ENCODE measurements at places on chromosomes 13 and 19.

- no peak for DNase-seq
These were observed 1599.6 kb downstream of the SLITRK5 start for GRCh38 chr13:89270736-89271135.

GRCh38 chr19:5182751-5183150 is 157.9 kb downstream of the PTPRS start:
- DNase-seq, result no peak

DNA sequence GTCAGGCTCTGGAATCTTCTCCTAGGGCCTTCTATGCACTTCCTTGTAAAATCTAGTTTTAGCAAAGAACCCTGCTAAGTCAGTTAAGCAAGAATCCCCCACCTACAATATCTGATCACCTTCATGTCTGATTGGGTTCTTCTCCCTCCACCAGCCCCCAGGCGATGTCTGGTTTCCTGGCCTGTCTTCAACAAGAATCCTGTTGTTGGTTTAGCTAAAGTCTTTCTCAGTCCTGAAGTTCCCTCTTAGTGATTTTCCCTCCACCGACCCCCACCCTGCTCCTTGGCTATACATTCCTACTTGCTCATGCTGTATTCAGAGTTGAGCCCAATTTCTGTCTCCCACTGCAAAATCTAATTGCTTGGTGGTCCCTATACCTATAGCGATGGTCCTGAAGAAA is 35.2 kb upstream of the SLC46A3 start:
- DNase-seq, result no peak

DNA sequence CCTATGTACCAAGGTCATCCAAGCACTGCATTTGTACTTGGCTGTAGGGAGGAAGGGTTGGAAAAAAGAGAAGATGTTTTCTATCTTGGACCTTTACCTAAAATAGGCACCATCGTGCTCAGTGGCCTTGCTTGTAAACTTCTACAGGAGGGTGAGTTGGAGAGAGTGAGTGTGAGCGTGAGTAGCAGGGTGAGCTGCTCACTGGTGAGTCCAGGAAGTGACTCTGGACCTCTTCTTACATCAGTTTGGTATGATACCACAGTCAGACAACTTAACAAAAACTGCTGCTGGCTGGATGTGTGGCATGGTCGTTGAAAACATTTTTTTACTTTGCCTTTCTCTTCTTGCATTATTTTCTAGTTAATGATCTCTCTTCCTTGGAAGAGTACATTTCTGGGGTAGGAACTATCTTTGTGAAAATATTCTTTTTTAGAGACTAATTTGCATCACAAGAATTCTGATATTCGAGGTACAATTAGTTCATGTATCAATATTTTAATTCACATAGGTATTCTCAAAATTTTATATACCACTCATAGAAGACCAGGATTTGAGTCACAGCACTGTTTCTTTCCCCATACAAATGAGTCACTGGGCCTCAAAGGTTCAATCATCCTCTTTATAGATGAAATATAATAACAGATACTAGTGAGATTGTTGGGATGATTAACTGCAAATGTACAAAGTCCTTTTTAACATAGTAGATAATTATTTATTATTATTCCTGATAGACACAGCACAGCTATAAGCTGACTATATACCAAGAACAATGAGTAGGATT is 651 bp downstream of the SERPINE3 start:
- no peak for DNase-seq

DNA sequence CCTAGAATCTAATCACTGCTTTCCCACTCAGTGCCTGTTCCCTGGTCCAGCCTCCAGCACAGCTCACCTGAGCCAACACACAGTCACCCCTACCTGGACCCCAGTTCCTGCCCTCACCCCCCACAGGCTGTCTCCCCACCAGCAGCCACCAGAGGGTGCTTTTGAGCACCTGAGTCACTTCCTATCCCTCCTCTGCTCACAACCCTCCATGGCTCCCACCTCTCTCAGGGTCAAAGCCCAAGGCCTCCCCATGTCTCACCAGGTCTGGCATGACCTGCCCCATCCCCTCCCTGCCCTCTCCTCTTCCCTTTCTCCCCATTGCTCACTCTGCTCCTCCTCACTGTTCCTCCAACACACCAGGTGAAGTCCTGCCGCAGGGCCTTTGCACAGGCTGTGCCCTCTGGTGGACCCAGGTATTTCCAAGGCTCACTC is 7.1 kb upstream of the DPP9 start:
- DNase-seq, result peak; percentile 45

GRCh38 chr19:39405261-39405957 is 1.2 kb upstream of the ZFP36 start:
- DNase-seq, result no peak

DNA sequence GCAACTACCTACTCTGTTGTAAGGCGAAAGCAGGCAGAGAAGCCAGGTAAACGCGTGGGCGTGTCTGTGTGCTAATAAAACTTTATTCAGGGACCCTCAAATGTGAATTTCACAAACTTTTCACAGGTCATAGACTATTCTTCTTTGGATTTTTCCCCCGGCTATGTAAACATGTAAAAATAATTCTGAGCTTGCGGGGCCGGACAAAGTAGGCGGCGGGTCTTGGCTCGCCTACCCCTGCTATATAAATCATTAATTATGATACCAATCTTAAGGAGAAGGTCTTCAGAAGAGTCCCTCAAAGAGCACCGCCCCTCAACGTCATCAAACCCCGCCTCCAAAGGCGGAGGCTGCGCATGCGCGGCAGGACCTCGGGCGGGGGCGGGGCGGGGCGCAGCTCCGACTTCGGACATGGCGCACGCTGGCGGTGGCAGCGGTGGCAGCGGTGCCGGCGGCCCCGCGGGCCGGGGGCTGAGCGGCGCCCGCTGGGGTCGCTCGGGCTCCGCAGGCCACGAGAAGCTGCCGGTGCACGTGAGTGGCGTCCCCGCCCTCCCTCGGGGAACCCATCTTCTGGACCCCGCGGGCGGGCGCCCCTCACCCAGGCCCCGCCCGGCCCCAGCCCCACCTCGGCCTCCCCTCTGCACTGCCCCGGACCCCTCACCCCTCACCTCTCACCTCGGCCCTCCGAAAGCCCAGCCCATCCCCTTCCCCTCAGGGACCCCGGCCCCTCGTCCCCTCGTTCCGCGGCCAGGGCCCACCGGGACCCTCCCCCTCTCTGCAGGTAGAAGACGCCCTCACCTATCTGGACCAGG is at the start of gene SIN3B:
Gene SIN3B, plus strand, starts transcription at position 389 of the 812 bp plus-strand sequence. Its CDS starts 23 bp downstream, at position 412.
- DNase-seq, result peak; percentile 96

DNA sequence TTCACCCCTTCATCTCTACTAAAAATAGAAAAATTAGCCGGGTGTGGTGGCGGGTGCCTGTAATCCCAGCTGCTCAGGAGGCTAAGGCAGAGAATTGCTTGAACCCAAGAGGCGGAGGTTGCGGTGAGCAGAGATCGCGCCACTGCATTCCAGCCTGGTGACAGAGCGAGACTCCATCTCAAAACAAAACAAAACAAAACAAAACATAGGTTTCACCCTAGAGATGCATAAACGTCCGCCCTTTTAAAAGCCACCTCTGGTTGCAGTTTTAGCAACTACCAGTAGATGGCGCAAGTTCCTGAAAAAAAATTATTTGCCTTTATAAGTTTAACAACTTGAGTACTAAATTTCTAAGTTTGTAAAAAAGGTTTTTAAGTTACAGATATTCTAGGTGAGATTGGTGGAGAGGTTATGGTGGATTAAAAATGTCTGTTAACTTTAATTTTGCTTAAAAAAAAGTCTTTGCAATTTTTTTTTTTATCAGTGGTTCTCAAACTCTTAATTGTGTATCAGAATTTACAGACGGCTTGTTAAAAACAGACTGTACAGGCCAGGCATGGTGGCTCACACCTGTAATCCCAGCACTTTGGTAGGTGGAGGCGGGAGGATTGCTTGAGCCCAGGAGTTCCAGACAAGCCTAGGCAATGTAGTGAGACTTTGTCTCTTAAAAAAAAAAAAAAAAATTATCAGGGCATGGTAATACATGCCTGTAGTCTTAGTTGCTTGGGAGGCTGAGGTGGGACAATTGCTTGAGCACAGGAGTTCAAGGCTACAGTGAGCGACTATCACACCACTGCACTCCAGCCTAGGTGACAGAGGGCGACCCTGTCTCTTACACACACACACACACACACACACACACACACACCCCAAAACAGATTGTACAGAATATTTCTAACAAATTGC is 42.1 kb downstream of the NAA16 start:
- peak; percentile 68 for DNase-seq

GRCh38 chr19:2636897-2637683 is 65.4 kb downstream of the GNG7 start:
- DNase-seq, result peak; percentile 30

GRCh38 chr13:100356426-100356825 is 232.2 kb downstream of the GGACT start:
- no peak for DNase-seq

- no peak for DNase-seq
These were observed 8.8 kb downstream of the METTL21C start for GRCh38 chr13:102686024-102686423.

DNA sequence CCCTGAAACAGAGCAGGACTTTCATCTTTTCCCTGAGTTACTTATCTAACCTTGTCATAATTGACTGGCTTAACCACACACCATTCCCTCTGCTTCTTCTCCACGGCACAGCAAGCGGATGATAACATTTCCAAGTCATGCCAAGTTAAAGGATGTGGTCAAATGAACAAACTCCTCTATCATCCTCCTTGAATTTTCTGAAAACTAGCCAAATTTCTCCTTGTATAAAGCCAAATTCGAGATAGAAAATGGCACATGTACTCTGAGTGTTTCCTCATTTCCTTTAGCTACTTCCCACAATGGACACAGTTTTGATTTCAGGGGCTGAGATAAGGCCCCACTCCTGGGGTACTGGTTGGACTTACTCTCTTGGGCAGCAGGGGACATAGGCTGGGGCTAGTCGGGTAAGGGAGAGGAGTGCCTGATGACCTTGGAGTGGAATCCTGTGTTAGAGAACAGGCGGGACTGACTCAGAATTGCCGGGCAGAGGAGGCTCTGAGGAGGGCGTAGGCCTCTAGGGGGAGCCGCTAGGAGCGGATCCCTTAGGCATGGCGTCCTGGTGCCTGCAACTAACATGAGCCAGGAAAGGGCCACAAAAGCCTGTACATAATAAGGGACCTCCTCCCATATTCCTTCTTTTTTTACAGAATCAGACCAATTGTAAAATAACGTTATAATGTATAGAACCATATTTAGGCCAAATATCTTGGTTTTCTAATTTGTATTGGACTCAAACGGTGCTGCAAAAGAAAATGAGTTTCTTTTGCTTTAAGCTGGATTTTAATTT is 20.3 kb upstream of the TMTC4 start:
- DNase-seq, result peak; percentile 80

GRCh38 chr13:67880916-67881315 is 650.8 kb upstream of the PCDH9 start:
- no peak for DNase-seq

All from NCI-H82 (cell line).